ENCODE measurements at places on chromosomes 16 and 17.

GRCh38 chr16:80989801-80990200 is 16.9 kb downstream of the CMC2 start:
- DNase-seq, result no peak

DNA sequence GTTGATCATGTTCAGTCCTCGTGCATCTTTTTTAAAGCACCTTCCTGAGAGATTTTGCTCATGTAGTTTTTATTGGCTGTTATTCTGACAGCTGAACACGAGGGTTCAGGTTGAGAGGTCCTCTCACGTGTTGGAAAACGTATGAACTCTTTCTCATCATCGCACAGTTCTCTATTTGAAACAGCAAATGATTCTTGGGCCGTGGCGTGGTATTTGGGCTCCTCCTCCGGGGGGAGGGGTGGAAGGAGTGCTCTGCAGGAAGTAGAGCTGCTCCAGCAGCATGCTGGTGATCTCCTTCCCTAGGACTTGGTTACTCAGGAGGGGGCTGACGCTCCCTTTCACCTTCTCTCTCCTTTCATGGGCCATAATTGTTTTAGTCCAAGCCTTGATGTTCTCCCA is 70.4 kb downstream of the KSR1 start:
- no peak for DNase-seq

DNA sequence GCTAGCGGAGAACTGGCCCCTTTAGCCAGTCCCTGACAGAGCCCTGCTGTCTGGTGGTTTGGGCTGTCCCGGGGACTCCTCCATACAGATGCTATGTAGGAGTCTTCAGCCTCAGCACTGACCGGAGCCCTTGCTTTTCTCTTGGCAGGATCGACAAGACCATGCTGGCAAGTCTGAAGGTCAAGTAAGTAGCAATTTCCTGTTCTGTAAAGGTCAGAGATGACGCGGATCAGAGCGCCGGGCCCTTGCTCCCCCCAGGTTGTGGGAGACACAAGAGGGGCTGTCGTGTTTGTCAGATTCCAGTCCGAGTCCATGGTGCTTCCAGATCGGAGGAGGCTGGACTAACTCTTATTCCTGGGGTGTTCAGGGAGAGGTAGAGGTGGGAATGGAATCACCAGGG is 4.1 kb downstream of the RAP1GAP2 start:
- DNase-seq, result no peak

GRCh38 chr17:55546991-55547664 is 35.9 kb upstream of the SMIM36 start:
- DNase-seq, result no peak

DNA sequence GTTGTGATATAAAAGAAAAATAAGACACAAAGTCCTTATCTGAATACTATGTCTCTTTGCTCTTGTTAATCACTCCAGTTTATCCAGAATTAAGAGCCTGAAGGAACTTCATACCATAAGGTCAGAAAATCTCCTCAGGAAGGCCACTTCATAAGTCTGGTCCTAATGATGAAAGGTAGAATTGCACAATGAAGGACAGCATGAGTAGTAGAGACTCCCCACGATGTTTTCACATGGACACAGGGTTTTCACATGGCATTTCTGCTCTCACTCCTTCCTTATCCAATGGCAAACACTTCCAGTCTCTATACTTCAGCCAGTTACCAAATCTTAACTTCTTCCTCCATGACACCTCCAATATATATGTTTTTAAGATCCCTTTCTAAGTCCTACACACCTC is 10.2 kb upstream of the C17orf78 start:
- no peak for DNase-seq

DNA sequence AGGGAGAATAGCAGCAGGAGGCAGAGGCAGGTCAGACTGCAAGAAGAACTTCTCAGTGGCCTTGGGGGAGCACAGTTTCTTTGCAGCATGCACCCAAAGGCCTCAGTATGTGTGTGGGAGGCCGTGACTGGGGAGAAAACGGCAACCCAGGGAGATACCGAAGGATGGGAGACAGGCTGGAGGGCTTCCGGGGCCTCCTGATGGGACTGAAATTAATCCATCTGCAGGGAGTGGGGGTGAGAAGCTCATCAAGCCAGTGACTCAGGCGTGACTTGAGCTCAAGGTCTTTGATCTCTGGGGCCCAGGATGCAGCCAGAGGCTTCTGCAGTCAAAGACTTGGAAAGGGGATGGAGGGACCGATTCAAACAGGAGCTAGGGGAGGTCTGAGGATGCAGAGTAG is 5.1 kb upstream of the C17orf113 start:
- no peak for DNase-seq

DNA sequence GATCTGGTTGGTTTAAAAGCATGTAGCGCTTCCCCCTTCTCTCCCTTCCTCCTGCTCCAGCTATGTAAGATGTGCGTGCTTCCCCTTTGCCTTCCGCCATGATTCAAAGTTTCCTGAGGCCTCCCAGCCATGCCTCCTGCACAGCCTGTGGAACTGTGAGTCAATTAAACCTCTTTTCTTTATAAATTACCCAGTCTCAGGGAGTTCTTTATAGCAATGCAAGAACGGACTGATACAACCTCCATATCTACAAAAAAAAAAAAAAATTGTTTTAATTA is 16.6 kb upstream of the PDXDC1 start:
- no peak for DNase-seq
